Right atrium auricular region (tissue), 2 donors: ENCODE measurements at places on chromosomes 2 and 18. TPM values are rescaled to one million over a fixed set of nuclear protein-coding genes. Genes with fewer than 3 reads are reported as not detected.

Gene POTEJ
- not detected for total RNA-seq

Gene GPR45
- not detected for total RNA-seq

- no peak for DNase-seq
Measured at GRCh38 chr2:151305129-151305691, 15.7 kb upstream of the NMI start.

DNA sequence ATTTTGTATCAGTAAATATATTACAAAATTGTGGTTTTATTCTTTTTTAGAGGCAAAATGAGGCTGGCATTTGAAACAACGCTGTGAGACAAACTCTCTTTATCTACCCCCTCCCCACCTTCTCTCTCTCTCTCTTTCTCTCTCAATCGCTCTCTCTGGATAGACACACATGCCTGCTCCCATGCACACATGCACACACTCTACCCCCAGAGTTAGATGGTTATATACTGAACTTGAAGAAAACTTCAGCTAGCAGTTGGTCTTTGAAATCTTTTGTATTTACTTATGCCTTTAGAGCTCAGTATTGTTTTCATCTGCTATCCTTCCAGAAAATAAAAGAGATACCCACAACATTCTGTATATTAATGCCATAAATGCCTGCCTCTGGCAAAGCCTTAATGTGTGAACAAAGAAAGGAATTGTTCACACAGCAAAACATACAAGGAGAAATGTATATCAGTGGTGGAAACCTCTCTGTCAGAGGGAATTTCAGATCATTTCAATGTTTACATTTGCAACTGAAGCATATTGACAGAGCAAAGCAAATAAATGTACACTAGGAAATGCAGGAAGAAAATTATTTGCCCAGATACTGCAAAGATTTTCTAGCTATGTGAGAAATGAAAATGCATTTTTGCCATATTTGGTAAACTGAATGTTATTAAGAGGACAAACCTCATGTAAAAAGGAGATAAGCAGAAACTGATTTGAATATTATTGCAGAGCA lies 217.0 kb upstream of the UBE2E3 start:
- DNase-seq = no peak

DNA sequence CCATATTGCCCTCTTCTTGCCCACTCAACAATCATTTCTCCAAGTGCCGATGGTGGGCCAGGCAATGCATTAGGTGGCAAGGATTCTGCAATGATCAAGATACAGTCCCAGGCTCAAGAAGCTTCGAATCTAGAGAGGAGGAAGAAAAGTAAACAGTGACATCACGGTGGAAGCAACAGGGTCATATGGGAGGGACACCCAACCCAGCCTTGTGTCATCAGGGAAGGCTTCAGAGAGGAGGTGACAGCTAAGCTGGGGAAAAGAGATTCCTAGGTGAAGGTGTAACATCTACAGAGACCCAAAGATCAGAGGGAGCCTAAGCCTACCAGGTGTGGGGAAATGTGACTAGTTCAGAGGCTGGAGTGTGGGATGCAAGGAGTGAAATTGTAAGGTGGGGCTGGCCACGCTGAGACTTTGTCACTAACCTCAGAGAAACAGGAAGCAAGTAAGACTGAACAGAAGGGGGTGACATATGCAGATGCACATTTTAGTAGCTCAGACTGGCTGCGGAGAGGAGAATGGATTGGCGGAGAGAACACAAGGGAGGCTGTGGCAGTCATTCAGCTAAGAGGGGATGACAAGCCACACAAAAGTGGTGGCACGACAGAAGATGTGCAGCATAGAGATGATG lies 104.9 kb downstream of the ANKRD44 start:
- DNase-seq = no peak

Gene RSAD2
- total RNA-seq = 3.6 TPM

DNA sequence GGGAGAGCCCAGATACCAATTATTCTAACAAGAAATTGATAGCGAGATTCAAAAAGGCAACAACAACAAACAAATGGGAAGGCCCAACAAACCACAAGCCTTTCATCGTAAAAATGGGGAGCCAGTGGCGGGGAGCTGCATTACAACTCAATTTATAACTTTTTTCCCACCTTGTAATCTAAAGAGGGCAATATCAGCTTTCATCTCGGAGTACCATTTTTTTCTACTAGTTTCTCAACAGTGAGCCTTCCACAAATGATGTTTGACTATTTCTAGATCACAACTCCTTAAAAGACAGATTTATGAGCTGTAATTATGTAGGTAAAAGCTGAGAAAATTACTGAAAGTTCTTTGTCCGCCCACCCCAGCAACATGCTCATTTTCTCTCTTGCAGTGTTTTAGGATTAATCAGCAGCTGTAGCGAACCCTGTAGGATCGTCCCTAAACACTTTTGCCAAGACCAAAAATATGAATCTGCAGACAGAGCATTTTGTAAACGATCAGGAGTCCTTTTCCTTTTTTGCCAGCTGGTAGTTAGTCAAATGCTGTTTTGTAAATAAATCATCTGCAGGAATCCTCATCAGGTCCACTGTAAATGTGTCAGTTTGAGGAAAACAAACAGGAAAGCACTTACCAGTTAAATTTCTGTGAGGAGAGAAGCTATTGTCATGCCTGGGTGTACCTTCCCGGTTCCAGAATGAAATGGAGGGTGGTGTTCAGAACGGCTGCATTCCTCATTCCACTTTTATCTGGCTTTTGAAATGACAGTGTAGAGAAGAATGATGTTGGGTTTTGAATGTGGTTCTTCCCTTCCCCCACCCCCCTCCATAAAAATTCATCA lies 53.2 kb downstream of the EEF1B2 start:
- no peak for DNase-seq

GRCh38 chr18:26440644-26441043 lies 107.7 kb downstream of the KCTD1 start:
- DNase-seq = no peak

Gene TMBIM1
- total RNA-seq = 225 TPM

DNA sequence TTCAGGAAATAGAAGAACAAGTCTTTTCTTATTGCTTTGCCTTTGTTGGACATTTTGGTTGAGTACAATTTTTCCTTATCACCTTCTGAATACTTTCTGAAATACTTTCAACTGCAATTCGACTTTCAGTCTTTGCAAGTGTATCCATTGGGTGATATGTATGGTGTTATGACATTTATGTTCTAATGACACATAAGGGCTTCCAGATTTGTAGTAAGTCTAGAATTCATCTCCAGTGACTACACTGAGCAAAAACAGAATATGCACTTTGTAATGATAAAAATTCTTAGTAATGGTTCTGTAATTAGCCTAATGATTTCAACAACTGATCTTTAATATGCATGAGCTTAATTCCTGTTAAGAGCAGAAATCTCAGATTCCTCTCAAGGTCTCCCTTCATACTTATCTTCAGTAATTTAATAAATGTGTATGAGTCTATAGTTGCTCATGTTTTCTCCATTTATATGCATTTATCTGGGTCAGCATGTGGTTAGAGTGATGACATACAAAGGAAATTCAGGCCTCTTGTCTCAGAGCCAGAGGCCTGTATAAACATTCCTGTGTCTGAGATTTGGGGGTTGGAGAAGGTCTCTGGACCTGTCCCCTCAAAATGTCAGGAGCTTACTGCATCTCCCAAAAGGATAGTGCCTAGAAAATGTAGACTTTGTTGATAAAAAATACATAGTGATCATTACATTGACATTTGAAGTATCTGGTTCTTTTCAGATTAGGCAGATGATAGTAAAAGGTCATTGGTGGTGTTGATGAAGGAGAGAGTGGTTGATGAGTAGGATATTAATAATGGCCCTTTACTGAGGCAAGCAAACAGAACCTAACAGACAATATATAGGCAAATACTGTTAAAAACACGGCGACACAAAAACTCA lies 114.9 kb downstream of the QPCT start:
- DNase-seq = no peak

Gene PHLPP1
- total RNA-seq = 4.6 TPM

- DNase-seq = no peak
Measured at GRCh38 chr2:197993363-197993762, 189.0 kb downstream of the PLCL1 start.

Gene MOGAT1
- total RNA-seq = not detected

GRCh38 chr2:22536133-22536532 lies 848.8 kb upstream of the KLHL29 start:
- DNase-seq = no peak

- DNase-seq = no peak
Measured at GRCh38 chr2:189900726-189901125, 116.5 kb downstream of the PMS1 start.

GRCh38 chr18:35646449-35646848 lies 64.9 kb downstream of the GALNT1 start:
- DNase-seq = no peak

GRCh38 chr2:108588070-108588668 lies 53.9 kb downstream of the LIMS1 start:
- no peak for DNase-seq

DNA sequence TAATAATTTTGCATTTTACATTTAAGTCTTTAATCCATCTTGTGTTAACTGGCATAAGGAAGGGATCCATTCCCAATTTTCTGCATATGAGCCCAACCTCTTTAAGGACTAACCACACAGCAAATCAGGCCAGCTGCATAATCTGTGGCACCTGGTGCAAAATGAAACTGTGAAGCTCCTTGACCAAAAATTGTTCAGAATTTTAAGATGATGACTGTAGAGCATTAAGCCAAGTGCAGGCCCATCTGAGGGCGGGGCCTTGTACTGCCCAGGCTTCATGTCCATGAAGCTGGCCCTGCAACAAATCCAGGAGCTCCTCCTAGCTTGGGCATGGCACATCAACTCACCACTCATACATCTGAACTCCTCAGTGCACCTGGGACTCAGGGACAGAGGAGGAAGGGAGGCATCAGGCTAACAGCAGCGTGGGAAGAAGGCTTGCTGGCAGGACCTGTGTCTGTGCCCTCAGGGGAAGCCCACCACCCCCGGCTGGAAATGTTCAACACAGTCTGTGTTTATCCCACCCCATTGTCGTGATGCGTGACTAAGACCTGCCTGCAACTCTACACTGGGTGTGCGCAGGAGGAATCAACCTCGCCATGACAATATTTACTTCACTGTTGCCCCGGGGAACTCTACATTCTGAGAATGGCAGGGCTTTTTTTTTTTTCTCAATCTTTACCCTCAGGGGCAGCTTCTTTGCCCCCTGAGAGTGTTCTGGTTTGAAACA lies 128.9 kb upstream of the SIX2 start:
- DNase-seq = no peak

DNA sequence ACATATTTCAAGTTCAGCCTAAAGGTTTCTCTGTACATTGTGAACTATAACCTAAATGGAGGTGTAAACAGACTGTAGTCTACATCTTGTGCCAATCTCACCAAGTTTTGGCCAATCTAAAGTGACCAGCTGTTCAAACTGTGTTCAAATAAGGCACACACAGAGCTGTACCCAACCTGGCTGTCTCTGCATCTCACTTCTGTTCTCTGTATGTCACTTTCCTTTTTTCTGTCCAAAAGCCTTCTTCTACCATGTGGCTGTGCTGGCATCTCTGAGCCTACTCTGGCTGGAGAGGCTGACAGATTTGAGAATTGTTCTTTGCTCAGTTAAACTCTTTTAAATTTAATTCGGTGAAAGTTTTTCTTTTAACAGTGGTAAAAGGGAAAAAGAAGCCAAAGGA lies 817.9 kb downstream of the SOCS6 start:
- no peak for DNase-seq

- no peak for DNase-seq
Measured at GRCh38 chr2:3490191-3491170, 28.9 kb downstream of the ADI1 start.

DNA sequence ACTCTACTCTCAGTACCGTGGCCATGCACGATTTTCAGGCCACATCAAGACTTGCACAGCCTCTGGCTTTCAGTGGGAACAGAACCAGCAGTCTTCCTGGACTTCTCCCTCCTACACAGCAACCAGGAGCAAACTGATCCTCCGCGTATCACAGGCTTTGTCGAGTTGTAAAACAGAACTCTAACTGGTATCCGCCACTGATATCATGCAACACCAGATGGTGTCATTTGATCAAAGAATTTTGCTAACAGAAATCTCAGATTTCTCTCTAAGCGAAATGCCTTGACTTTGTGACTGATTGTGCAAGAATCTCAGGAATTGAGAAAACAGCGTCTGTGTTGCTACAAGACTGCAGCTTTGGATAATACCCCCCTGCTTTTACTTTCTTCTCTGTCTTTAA lies 85.7 kb downstream of the COPS8 start:
- peak; percentile 72 for DNase-seq

- no peak for DNase-seq
Measured at GRCh38 chr2:234492717-234493485, 4.0 kb downstream of the ARL4C start.

DNA sequence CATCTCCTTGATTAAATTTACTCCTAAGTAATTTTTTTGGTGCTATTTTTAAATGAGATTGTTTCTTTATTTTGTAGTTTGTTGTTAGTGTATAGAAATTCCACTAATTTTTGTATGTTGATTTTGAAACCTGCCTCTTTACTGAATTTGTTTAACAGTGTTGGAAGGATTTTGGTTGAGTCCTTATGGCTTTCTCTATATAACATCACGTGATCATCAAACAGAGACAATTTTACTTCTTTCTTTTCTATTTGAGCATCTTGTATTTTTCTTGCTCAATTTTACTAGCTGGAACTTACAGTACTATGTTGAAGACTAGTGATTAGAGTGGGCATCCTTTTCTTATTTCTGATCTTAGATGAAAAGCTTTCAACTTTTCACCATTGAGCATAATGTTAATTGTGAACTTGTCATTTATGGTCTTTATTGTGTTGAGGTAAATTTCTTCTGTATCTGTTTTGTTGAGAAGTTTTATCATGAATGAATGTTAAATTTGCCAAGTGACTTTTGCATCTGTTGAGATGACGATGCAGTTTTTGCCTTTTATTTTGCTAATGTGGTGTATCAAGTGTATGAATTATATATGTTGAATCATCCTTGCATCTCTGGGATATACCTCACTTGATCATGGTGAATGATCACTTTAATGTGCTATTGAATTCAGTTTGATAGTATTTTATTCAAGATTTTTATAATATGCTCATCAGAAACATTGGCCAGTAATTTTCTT lies 645.3 kb upstream of the DDX18 start:
- no peak for DNase-seq

DNA sequence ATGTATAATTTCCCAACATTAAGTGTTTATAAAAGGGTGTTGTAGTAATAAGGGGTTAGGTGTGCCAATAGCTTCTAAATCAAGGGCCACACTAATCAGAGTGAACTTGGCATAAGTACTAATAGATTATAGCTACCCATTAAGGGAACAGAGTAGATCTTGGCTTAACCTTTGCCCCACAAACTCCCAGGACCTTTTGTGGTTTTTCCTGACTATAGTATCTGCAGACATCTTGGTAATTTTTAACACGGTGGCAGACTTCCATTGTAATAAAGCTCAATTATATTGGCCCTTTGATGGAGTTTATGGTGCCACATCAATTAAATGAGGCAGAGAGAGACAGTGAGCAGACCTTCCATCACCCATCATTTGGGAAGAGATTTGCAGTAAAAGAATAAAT lies 358.5 kb upstream of the HNRNPA3 start:
- DNase-seq = no peak

DNA sequence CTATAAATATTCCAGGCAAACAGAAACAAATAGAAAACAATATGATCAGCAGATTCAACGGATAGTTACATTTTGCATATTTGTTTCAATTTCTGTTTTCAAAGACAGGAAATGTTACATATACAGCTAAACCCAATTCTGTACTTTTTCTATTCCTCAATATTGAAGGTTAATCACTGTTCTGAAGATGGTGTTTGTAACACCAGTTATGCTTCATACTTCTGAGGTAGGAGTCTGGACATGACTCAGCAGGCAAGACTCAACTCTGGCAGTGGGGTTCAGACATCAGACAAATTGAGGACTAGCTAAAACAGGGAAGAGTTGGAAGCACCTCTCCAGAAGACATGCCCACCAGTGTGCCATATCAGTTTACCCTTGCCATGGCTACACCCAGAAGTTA lies 16.6 kb downstream of the SERPINB13 start:
- DNase-seq = no peak

GRCh38 chr2:132583666-132584360 lies 86.2 kb downstream of the LYPD1 start:
- no peak for DNase-seq
